Natural killer cell (primary cell): ENCODE measurements at places on chromosomes 16 and 17.

GRCh38 chr16:65196420-65197075 is 74.7 kb upstream of the CDH11 start:
- DNase-seq = no peak

- DNase-seq = no peak
Measured at GRCh38 chr17:1000597-1001461, 3.9 kb downstream of the TIMM22 start.

- peak; percentile 25 for DNase-seq
Measured at GRCh38 chr17:48194097-48194550, 86.6 kb downstream of the SNX11 start.

DNA sequence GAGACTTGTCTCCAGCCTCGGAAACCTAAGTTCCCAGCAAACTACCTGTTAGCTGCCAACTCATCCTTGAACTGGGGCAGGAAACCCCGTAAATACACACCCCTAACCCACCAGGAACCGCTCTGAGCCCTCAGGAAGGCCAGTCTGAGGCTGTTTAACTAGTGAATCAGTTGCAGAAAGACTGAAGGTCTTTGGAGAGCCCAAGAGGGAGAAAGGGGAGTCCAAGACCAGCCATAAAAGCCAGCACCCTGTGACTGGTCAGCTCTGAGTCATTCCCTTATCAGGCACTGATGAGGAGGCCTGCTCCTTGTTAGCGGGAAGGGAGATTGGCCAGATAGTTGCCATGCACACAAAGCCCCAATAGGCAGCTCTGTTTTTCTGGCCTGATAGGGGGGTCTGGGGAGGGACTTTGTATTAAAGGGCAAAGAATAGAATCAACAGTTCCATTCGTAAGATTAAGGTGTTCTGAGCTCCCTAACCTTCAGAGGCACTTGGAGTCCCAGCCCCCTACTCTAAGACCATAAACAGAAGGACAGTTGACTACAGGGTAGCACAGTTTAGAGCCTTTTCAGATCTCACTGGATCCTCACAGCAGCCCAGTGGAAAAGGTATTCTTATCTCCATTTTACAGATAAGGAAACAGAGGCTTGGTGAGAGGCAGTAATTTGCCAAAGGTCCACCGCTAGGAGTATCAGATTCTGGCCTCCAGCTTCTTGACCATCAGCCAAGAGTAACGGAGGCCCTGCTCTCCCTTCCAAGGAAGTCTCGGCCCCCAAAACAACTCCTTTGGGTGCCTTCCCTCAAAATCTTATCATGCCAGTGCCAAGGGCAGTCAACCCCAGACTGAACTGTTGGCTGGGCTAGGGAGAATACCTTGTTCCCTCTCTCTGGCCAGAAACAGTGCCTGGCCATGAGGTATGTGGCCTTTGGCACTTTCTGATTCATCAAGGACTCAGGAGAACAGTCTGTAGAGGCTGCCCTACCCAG is 2.2 kb upstream of the KRT19 start:
- no peak for DNase-seq

- peak; percentile 48 for DNase-seq
Measured at GRCh38 chr17:81428948-81429774, 33.9 kb downstream of the BAHCC1 start.

DNA sequence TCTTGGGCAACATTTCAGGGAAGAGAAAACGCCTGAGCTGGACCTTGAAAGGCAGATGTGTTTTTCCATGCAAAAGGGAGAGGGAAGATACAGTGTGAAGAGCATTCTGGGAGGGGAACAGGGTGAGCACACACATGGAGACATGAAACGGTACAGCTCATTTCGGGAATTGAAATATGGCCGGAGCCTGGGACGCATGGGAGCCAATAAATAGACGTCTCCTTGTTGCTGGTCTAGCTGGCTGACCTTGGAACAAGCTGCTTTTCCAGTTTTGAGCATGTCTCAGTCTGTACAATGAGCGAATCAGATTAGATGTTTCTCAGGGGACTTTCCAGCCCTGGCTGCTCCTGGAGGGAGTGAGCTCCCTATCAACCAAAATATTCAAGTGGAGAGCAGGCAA is 63.6 kb downstream of the ASIC2 start:
- no peak for DNase-seq

DNA sequence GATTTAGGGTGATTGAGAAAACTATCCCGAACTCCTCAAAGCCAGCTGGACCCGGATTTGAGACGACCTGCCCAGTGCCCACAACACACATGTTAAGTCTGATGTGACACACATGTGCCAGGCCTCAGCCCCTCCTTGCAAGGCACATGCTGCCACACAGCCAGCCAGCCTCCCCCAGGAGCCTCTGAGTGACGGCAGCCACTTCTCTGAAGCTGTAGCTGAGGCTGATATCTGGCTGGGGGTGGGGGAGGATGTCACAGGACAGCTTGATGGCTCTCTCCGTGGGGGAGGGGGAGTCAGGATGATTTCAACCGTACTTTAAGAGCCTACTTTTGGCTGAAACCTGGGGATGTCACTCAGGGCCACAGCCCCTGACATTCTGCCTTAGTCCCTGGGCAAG is 40.9 kb downstream of the SRCIN1 start:
- DNase-seq = no peak

GRCh38 chr16:72811188-72811720 is 236.7 kb downstream of the ZFHX3 start:
- no peak for DNase-seq

DNA sequence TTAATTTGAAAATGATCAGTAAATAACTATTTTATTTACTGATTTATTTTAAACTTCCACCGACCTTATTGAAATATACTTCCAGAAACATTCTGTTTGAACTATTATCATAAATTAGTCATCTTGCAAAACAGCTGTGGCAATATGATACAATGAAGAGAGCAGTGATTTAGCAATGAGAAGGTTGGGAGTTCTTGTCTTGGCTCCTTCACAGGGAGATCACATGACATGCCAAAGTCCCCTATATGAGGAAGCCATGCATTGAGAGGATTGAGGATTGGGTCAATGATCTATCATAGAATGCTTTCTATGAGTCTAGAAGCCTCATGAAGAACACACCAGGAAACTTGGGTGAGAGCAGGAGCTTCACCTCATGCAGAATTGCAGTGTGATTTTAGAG is 222.7 kb downstream of the LGALS9B start:
- DNase-seq = no peak

- no peak for DNase-seq
Measured at GRCh38 chr16:22770866-22771265, 43.1 kb upstream of the HS3ST2 start.

- no peak for DNase-seq
Measured at GRCh38 chr16:12089492-12090150, 113.1 kb downstream of the SNX29 start.
